ENCODE measurements at places on chromosomes 4 and X.
A peak's percentile ranks its signal among the peaks of the same experiment; 100 is the strongest.

GRCh38 chr4:169791062-169791461 lies 33.3 kb upstream of the HPF1 start:
- no peak for DNase-seq

DNA sequence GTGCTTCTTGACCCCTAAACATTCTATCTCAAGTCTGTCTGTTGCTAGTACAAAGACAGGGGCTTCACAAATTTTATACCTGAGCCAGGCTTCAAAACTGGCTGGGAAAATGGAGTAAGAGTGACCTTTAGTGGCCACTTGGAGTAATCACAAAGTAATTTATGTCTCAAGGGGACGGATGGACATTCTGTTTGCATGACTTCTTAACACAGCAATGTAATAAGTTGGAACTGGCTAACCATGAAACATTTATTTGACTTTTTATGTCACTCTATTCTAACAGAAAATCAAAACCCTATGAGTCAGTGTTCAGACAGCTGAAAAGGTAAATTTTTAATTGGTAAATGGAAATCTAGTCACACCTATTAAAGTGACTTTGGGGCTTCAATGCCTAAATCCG lies 600.6 kb downstream of the ANKRD50 start:
- DNase-seq, result peak; percentile 67

DNA sequence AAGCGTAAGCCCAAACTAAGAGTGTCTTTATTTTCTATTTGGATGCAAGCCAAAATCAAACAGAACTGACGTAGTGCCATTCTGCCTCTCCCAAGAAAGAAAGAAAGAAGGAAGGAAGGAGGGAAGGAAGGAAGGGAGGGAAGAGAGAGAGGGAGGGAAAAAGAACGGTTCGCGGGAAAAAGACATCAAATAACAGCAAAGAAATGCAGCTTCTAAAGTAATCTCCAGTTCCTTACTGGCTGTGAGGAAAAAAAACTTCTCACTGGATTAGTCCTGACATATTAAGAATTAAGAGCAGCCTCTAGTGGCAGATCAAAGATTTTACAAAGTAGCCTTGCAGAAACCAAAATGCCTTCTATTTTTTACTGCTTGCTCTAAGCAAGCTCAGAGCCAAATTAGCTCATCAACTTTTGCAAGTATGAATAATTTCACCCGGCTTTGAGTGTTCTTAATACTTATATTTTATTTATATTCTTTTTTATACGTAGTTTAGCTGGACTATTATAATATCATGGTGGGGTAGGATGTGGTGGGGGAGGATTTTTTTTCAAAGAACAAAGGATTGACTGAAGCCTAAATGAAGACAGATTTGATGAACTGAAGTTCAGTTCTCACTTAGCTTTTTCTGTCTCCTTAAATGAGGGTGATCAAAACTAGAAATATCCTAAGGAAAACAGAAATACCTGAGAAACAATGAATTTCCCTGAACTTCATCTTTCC lies 36.6 kb downstream of the PITX2 start:
- DNase-seq, result peak; percentile 25

- no peak for DNase-seq
These were observed 212.7 kb upstream of the FMR1 start for GRCh38 chrX:147699061-147699460.

- no peak for DNase-seq
These were observed 78.2 kb downstream of the IL21 start for GRCh38 chr4:122542411-122543236.

- no peak for DNase-seq
These were observed 257.0 kb upstream of the AGTR2 start for GRCh38 chrX:115913575-115913974.

GRCh38 chrX:20011608-20012007 lies 20.7 kb upstream of the BCLAF3 start:
- DNase-seq, result no peak

DNA sequence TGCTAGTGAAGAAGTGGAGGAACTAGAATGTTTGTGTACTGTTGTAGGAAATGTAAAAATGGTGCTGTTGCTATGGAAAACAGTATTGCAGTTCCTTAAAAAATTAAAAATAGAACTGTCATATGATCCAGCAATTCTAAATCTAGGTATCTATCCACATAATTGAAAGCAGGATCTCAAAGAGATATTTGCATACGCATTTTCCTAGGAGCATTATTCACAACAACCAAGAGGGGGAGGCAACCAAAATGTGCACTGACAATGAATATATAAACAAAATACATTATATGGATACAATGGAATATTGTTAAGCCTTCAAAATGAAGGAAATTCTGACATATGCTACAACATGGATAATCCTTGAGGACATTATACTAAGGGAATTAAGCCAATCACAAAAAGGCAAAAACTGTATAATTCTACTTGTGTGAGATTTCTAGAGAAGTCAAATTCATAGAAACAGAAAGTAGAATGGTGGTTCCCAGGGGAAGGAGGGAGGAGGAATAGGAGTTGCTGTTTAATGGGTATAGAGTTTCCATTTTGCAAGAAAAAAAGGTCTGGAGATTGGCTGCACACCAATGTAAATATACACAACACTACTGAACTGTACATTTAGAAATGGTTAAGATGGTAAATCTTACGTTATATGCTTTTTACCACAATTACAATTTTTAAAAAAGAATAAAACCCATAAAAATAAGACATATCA lies 35.6 kb upstream of the KCNE5 start:
- no peak for DNase-seq

DNA sequence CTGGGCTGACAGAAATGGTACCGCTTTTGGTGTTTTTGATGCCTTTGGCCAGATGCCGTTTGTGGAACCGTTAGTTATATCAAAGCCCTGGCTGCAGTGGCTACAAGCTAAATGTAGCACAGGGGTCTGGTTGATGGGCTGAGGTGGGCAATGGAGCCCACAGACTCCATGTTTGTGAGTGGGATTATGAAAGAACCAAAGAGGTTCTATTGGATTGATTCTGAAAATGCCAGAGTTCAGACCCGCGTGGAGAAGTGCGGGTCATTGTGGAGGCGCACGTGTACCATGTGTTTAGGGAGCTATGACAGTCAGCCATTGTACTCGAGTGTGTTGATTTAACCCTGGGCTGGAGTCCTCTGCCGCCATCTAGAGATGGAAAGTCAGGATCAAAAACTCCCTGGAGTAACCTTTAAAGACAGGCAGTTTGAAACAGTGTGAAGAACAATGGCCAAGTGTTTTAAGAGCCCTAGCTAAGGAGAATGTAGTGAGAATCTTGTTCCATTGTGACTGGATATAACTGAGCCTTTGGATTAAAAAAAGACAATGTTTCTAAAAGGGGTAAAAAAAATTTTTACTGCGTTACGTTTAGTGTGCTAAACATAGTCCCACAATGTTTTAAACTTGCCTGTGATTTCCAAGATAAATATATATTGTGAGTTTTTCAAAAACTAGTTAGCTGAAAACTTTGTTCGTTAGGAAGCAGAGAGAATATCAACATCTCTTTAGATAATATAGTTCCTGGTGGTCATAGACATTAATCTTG lies 12.7 kb downstream of the ART3 start:
- peak; percentile 14 for DNase-seq

DNA sequence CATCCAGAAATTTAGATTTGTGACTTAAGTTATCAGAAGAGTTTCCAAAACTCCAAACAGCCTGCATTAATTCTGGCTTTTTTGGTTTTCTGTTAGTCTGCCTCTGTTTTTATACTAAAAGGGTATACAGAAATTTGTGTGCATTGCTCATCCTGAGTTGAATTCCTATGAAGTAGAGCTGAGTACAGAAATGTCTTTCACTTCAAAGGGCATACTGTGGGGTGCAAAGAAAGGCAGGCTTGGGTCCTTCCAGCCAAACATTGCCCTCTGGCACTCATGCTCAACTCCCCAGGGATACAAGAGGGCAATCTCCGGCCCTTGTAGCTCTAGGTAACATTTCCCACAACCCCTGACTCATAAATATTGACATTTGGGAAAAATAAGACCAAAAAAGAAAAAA lies 27.6 kb upstream of the TMEM184C start:
- no peak for DNase-seq

GRCh38 chrX:71366674-71367256 lies 608 bp downstream of the TAF1 start:
- DNase-seq, result peak; percentile 2

- no peak for DNase-seq
These were observed 20.5 kb downstream of the RAB40A start for GRCh38 chrX:103498786-103499185.

- DNase-seq, result no peak
These were observed 42.0 kb downstream of the MAP7D3 start for GRCh38 chrX:136209016-136209738.

GRCh38 chrX:128601706-128602105 lies 549.5 kb upstream of the ACTRT1 start:
- no peak for DNase-seq

DNA sequence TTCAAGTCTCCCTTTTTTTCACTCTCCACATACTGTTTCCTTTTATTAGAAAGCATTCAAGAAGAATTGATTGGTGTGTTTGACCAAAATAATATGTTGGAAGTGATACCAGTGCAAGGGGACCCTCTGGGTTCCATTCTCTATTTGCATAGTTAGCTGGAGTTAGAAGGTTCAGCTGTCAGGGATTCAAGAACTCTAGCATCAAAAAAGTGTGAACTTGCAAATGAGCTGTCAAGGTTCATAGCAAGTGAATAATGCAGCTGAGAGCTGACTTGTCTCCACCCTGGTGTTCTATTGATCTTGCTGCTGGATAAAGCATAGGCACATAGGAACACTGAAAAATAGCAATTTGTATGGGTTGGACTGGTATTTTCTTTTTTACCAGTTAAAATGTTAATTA lies 73.2 kb downstream of the SORBS2 start:
- no peak for DNase-seq

- no peak for DNase-seq
These were observed 680 bp downstream of the MAEA start for GRCh38 chr4:1290165-1290977.

DNA sequence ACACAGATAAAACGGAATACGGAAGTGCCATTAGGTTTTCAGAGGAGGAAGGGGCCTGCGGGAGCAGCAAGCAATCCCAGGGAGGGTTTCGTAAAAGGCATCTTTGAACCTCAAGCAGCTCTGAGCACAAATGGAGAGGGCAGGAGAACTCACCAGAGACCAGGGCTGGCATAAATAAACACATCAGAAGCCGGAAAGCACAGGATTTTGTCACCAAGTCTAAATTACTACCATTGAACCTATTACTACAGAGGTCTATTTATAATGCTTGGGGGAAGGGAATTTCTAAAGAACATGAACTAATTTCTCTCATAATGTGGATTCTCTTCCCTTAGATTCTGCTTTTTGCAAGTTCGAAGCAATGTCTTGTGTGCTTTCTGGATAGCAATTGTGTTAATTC lies 39.6 kb upstream of the MBTPS2 start:
- DNase-seq, result no peak

- no peak for DNase-seq
These were observed 260.9 kb upstream of the RPS6KA3 start for GRCh38 chrX:20527558-20528011.

DNA sequence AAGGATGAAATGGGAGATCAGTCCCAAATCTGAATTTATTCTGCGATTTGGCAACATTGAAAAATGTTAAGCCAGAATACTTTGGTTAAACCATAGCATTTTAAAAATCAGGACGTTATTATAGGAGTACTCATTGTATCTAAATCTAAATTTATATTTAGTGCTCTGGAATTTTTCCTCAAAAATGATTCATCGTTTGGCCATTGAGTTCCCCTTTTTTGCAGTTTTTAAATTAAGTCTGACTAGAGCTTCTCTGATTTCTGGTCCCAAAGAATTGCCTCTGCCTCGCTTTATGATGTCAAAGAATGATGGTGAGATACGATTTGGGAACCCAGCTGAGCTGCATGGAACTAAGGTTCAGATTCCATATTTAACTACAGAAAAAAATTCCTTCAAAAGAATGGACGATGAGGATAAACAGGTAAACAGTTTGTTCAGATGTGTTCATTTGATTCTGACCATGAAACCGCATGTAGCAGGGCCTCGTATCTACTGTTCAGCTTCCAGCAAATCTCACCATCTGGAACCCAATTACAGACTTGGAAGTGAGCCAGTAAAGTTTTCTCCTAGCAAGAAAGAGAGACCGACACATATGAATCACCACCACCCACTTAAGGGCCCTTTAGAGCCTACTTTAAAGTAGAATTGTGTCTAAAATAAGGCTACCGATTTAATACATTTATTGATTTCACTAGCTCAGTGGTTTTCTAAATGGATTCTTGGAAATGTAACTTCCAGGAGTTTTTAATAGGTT lies 75.6 kb downstream of the REPS2 start:
- no peak for DNase-seq

GRCh38 chr4:114613560-114613959 lies 15.0 kb downstream of the UGT8 start:
- no peak for DNase-seq

GRCh38 chrX:6983207-6983955 lies 164.1 kb upstream of the STS start:
- DNase-seq, result no peak

GRCh38 chr4:10196191-10196590 lies 79.6 kb upstream of the WDR1 start:
- no peak for DNase-seq

DNA sequence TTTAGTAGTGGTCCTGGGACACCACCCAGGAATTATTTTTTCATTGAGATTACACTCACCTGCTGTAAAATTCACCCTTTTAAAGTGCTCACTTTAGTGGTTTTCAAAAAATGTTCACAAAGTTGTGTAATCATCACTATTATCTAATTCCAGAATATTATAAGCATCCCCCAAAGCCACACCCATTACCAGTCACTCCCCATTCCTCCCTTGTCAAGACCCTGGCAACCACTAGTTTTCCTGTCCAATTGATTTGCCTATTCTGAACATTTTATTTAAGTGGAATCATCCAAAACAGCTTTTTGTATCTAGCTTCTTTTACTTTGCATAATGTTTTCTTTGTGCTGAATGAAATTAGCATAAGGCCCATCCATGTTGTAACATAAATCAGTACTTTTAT lies 12.7 kb upstream of the CXCL6 start:
- DNase-seq, result no peak

GRCh38 chr4:172826346-172826745 lies 342.3 kb upstream of the GALNT7 start:
- DNase-seq, result no peak

DNA sequence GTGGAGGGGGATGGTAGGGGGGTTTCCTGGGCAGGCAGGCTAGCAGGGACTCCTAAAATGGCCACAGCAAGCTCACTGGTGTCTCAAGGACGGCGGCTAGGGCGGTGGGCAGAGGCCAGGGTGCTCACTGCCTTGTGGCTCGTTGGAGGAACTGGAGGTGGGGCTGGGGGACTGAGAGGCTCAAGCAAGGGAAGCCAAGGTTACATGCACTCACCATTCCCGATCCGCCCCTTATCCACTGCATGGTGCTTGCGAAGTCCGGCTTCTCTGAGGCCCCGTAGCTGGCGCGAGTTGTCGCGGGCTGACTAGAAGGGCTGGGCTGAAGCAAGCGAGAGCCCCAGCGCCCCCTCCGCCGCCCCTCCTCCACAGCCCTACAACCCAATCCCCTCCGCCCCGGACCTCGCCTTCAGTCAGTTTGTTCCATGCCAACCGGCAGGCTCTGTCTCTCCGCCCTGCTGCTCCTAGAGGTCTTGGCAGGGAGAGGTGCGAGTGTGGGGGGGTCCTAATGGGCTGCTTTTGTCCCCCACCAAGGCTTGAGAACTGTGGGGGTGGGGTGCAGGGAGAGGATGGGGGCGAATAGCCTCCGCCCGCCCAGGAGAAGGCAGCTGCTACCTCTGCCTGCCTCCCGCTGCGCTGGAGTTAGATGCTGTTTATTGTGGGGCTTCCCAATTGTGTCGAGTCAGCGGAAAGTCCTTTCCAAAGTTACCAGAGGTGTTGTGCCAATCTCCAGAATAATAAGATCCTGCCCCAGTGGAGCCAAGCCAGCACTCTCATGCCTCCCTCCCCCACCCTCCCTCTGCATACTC lies at the start of gene ARHGEF9:
Gene ARHGEF9 (minus strand): TSS at position 313 of the 806 bp plus-strand sequence. CDS start 69 bp downstream, at position 244.
- DNase-seq, result no peak
